ENCODE measurements at places on chromosomes 16 and 17.

- DNase-seq, result no peak
Measured at GRCh38 chr16:64845071-64845470, 276.8 kb downstream of the CDH11 start.

- DNase-seq, result no peak
Measured at GRCh38 chr17:45791041-45791582, 7.0 kb downstream of the CRHR1 start.

DNA sequence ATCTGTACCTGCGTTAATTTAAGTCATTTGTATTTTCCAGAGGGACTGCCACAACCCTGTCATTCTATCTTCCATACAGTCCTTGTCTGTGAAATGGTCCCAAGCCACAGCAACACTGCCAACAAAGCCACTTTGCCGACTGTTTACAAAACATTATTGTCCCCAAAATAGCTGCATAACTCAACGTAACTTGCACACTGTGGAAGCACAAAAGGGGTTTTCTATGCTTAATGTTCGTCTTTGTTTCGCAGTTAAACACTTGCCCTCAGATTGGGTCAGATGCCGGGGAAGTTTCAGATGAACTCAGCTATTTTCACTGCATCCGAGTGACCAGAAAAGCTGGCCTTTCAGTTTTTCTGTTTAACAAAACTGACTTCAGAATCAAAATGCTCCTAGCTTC is 4.6 kb downstream of the SEC14L5 start:
- DNase-seq, result no peak

DNA sequence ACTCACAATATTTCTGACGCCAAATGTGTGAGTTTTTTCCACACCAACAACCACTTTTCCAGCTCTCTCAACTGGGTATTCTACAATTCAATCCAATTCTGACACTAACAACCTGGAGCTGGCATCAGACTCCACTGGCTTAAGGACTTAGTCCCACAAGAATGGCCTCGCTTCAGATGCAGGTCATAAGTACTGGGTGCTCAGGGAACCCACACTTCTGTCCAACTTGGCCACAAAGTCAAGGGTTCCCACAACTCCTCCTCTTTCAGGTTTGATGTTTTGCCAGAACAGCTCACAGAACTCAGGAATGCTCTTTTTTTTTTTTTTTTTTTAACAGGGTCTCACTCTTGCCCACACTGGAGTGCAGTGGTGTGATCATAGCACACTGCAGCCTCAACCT is 56.1 kb upstream of the TMC5 start:
- no peak for DNase-seq

DNA sequence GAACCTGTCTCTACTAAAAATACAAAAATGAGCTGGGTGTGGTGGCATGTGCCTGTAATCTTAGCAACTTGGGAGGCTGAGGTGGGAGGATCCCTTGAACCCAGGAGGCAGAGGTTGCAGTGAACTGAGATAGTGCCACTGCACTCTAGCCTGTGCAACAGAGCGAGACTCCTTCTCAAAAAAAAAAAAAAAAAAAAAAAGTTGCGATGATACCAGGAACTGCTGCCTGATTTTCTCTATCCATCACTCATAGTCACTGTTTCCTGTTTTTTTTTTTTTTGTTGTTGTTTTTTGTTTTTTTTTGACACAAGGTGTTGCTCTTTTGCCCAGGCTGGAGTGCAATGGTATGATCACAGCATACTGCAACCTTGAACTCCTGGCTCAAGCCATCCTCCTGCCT is 59.2 kb downstream of the ABCC1 start:
- no peak for DNase-seq

- DNase-seq, result peak; percentile 33
Measured at GRCh38 chr17:59427425-59427921, 96.0 kb downstream of the YPEL2 start.

GRCh38 chr17:9475101-9475658 is 100.4 kb downstream of the STX8 start:
- no peak for DNase-seq

DNA sequence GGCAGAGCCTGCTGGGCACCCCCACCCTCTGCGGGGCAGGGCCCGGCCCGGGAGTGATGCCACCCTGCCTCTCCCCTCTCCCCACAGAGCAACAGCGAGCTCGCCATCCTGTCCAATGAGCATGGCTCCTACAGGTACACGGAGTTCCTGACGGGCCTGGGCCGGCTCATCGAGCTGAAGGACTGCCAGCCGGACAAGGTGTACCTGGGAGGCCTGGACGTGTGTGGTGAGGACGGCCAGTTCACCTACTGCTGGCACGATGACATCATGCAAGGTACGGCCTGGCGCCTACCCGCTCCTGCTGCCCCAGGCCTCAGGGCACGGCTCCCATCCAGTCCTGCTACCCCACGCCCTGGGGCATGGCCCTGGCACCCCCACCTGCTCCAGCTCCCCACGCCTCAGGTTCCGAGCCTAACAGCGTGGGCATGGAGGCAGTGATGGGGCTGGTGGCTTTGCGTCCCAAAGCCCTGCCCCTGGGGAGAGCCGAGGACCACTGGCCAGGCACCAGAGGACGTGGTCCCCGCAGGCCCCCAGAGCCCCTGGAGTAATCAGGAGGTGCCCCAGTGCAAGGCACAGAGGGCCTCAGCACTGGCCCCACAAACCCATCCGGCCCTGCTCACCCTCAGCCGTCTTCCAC is 38.4 kb downstream of the TSC2 start:
- no peak for DNase-seq

DNA sequence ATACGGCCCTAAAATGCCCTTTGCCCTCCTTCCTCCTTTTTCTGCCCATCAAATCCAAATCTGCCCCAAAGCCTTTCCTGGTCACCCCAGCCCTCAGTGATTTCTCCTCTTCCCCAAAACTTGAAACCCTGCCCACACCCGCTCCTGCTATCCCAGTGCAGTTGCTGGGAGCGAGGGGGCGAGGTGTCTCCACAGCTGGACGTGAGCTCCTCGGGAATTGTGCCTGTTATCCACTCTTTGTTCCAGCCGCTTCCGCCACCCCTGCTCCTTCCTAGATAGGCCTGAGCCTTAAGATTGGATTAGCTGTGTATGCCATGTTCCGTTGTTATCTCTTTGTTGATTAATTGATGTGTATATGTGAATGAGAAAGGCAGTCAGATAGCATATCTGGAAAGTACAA is 2.6 kb upstream of the KRT35 start:
- no peak for DNase-seq
